ENCODE measurements at places on chromosomes 1 and 21.

DNA sequence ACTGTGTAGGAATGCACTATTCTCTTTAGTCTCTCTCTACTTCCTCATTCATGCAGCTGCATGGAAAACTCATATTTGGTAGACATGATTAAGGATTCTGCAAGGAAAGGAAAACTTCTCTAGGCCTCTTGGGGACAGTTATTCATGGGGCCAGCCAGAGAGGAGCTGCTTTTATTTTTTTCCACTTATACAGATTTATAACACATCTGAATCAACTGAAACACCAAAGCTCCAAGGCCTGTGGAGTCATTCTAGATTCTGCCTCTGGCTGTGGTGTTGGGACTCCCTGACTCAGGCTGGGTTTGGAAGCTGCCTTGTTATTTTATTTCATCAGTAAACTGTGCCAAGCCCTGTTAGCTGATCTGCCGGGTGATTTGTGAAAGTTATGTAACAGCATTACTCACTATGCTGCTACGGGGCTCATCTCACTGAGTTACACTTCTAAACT is 83.9 kb upstream of the EDEM3 start:
- DNase-seq = peak; percentile 91

- no peak for DNase-seq
Observed at GRCh38 chr1:88773540-88774150, 89.6 kb downstream of the PKN2 start.

DNA sequence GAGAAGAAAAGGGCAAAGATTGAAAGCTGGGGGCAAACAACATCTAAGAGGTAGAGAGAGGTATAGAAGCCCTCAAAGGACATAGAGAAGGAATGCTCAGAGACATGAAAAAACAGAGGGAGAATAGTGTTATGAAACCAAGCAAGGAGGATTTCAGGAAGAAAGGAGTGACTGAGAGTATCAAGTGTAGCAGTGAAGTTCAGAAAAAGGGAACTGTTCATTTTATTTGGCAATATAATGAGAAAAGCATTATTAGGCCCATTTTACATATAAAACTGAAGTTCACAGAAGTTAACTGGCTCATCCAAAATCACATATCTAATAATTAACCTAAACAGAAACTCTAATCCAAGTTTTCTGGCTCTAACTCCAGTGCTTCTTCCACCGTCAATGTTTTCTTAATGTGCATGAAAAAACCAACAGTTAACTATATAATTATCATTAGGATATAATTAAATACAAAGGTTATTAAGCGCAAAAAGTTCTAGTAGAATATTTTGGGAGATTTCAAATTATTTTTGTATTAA is 17.7 kb downstream of the NEXN start:
- DNase-seq = no peak

GRCh38 chr1:201281573-201281972 is 1.7 kb upstream of the PKP1 start:
- no peak for DNase-seq

- no peak for DNase-seq
Observed at GRCh38 chr1:206932177-206932576, 10.4 kb upstream of the FCMR start.

- peak; percentile 84 for DNase-seq
Observed at GRCh38 chr1:17624611-17625233, 85.2 kb downstream of the ARHGEF10L start.

GRCh38 chr1:211742889-211743529 is 67.6 kb upstream of the NEK2 start:
- DNase-seq = no peak

- peak; percentile 94 for DNase-seq
Observed at GRCh38 chr1:205591522-205592351, 40.1 kb downstream of the ELK4 start.

GRCh38 chr1:15310544-15310943 is 63.5 kb downstream of the FHAD1 start:
- no peak for DNase-seq

GRCh38 chr1:165650981-165651625 is 20.1 kb downstream of the MGST3 start:
- DNase-seq = no peak

- DNase-seq = no peak
Observed at GRCh38 chr21:44086636-44087425, 20.4 kb upstream of the PWP2 start.

DNA sequence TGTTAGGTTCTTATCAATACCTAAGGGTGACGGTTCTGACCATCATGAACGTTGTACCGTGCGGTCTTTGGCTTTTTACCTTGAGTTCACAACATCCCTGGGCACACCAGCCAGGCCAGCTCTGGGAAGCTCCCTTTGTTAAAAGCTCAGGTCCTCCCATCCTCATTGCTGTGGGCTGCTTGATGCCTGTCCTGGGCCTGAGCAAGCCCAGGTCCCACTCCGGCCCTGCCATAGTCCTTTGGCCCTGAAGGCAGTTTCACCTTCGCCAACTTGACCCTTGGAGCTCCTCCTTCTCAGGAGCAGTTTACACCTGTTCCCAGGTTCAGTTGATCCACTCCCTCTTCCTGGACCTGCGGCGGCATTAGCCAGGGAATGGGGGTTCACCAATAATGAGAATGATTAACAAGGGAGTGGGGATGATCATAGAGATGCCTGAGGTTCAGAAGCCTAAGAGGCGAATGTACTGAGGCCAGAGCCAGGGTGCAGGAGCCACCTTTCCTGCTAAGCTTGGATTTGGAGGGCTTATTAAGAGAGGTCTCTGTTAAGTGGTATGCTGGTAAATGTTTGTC is 40.2 kb downstream of the DHCR24 start:
- DNase-seq = no peak

GRCh38 chr21:43275421-43276211 is 106.8 kb downstream of the CRYAA start:
- DNase-seq = no peak
